ENCODE measurements at places on chromosomes 7 and 10.

- no peaks in the 10 kb centered on the region for H3K27me3 ChIP-seq
- H3K4me3 ChIP-seq, result no peak overlapping the region
- DNase-seq, result no peak
- no peak overlapping the region for H3K27ac ChIP-seq
- no peaks in the 10 kb centered on the region for H3K36me3 ChIP-seq
Measured at GRCh38 chr7:81623251-81623855, 146.5 kb downstream of the HGF start.

DNA sequence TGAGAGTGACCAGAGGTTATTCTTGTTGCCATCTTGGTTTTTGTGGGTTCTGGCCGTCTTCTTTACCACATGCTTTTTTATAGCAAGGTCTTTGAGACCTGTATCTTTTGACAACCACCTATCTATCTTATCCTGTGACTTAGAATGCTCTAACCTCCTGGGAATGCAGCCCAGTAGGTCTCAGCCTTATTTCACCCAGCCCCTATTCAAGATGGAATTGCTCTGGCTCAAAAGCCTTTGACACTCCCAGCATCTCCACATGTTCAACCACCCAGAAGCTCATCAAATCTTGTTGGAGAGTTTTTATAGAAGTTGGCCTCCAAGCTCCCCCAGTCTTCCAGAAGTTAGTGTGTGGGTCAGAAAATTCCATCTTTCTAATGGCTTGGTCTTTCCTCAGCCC lies 464.3 kb upstream of the NRP1 start:
- no peak for DNase-seq
- no peak overlapping the region for H3K4me3 ChIP-seq
- peaks cover under 1% of the 10 kb centered on the region for H3K27me3 ChIP-seq

- DNase-seq, result no peak
- H3K27ac ChIP-seq, result no peak overlapping the region
- no peaks in the 10 kb centered on the region for H3K4me1 ChIP-seq
- H3K27me3 ChIP-seq, result no peaks in the 10 kb centered on the region
Measured at GRCh38 chr10:95304976-95305375, 14.2 kb upstream of the PDLIM1 start.

DNA sequence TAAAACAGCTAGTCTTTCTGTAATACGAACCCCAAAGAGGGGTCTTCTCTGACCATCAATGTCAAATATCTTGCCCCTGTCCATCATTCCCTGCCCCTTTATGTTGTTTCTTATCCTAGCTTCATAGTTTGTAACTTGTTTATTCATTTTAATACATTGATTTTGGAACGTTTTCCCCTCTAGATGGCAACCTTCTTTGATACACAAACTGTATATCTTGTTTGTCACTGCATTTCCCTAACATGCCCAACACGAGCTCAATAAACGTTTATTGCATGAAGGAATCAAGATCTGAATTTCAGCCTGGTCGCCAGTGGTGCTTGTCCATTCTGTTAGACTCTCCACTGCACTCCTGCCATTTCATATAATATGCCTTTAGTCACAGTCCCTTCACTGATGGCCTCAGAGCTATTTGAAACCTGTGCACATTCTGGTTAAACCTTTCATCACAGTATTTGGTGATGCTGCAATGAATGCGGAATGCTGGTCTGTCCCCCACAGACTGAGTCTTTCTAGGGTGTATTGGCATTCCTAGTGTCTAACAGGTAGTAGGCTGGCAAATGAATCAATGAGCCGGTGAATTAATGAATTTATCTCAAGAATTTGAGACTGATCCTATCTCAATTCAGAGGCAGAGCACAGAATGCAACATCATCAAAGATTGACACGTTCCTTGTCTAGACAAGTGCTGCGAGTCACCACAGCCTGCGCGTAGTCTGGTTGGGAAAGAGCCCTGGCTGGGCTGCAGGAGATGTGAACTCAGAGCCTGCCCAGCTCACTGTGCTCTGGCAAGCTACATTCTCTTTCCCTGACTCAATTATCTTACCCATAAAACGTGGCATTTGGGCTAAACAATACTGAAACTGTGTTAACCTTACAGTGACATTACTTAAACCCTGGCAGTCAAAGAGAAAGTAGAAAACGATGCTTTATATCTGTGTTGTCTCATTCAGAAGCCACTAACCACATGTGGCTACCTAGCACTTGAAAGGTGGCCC lies 55.2 kb upstream of the FRMD4A start:
- peak; percentile 55 for DNase-seq
- no peak overlapping the region for H3K27ac ChIP-seq
- H3K27me3 ChIP-seq, result peaks cover 18% of the 10 kb centered on the region

DNA sequence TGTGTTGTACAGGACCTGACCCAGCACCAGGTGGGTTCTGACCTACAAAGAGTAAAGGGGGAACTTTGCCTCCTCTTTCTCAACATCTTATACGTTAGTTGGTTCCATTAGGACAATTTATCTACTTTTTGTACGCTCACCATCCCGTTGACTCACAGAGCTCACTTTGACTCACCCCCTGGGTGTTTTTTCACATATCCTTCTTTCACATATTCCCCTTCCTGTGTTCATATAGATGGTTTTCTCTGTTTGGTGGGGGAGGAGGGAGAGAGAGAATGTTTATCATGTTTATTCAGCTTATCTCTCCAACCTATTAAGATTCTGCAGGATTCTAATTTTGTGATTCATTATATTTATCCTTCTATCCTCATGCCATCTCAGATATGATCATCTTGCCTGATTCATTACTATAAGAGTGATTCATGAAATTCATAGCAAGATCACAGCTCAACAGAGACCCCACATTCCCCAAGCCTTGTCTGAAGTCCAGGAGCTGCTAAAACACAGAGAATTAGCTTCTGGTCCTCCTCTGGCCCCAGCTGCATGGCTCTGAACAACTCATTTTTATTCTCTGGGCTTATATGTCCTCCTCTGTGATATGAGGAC lies 37.2 kb downstream of the PRSS2 start:
- H3K4me1 ChIP-seq, result peaks cover 93% of the 10 kb centered on the region
- H3K4me3 ChIP-seq, result peak overlapping the region; percentile 100

DNA sequence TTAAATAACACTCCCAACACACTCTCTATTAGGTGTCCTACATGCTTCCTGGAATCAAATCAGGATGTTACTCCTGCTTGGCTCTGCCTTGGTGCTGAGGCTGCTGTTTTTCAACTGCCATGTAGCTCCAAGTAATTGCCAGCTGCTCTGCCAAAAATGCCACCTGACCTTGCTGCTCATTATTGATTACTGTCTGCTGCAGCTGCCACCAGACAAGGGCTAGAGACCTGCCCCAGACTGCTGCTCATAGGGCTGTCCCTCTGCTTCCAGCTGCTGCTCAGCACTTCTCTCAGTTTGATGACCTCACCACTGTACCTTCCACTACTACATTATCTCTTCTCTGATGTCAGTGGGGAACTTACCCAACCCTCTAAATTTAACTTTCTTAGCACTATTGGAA lies 102.5 kb downstream of the PCLO start:
- H3K27ac ChIP-seq, result no peak overlapping the region
- DNase-seq, result no peak
- H3K4me3 ChIP-seq, result no peak overlapping the region
- H3K36me3 ChIP-seq, result no peaks in the 10 kb centered on the region
- no peaks in the 10 kb centered on the region for H3K4me1 ChIP-seq
- H3K27me3 ChIP-seq, result no peaks in the 10 kb centered on the region

DNA sequence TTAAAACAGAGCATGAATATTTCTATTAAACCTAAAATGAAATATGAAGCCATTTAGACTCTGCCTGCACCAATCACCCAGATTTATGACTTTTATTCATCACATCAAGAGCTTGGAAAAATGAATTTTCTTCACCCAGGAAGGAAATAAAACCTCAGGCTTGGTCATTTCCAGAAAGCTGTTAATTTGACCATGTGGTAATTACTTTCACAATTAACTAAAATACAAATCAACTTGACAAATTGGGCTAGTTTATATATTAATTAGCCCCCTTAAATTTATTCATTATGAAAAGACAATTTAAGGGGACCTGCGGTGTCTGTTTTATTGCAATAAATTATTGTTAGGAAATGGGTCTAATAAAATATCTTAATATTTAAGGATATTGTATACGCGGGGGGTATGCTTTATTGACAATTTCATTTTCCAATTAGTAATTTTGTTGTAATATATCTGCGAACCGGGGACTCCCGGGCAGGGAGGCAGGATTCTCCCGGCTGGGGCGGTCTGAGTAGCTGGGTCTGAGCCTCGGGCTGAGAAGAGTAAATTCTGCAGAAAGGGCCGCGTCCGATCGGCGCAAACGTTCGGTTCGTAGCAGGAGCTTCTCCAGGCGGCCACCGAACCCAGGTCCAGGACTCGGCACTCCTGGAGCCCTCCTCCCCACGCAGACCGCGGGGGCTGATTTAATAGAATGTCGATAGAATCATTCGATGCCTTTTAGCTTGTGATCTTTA lies 9.4 kb upstream of the MNX1 start:
- no peak for DNase-seq
- H3K27me3 ChIP-seq, result peaks cover 73% of the 10 kb centered on the region
- H3K36me3 ChIP-seq, result no peaks in the 10 kb centered on the region
- H3K27ac ChIP-seq, result no peak overlapping the region
- H3K4me3 ChIP-seq, result no peak overlapping the region

- H3K36me3 ChIP-seq, result peaks cover 79% of the 10 kb centered on the region
- H3K27me3 ChIP-seq, result no peaks in the 10 kb centered on the region
- H3K4me1 ChIP-seq, result peaks cover 69% of the 10 kb centered on the region
Measured at GRCh38 chr10:6014241-6014761, 37.0 kb upstream of the IL15RA start.

DNA sequence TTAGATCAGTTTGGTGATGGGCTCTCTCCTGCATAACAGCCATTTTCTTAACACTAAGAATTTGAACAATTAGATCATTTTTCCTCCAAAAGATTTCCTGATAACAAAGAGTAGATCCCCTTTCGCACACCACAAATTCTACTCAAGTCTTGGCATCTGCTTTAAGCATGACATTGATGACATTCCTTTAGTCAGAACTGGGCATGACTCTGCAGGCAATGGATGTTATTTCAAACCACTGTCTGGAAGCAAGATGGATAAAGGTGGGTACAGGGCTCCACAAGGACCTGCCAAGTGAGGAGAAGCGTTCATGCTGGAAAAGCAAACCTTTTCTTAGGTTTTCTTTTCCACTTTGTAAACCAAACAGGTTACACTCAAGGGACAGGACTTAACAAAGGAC lies 123.5 kb downstream of the GLCCI1 start:
- H3K27me3 ChIP-seq, result no peaks in the 10 kb centered on the region
- no peak overlapping the region for H3K4me3 ChIP-seq
- H3K27ac ChIP-seq, result no peak overlapping the region
- no peaks in the 10 kb centered on the region for H3K4me1 ChIP-seq
- no peak for DNase-seq
- H3K36me3 ChIP-seq, result peaks cover 4% of the 10 kb centered on the region

GRCh38 chr10:71395621-71396020 lies 1.1 kb upstream of the CDH23 start:
- H3K4me1 ChIP-seq, result no peaks in the 10 kb centered on the region
- peaks cover 53% of the 10 kb centered on the region for H3K27me3 ChIP-seq
- H3K27ac ChIP-seq, result no peak overlapping the region
- DNase-seq, result no peak
- no peak overlapping the region for H3K4me3 ChIP-seq
- no peaks in the 10 kb centered on the region for H3K36me3 ChIP-seq

- no peak overlapping the region for H3K4me3 ChIP-seq
- H3K27ac ChIP-seq, result no peak overlapping the region
- H3K4me1 ChIP-seq, result peaks cover 5% of the 10 kb centered on the region
- no peaks in the 10 kb centered on the region for H3K36me3 ChIP-seq
Measured at GRCh38 chr10:84196083-84196482, 1.7 kb downstream of the CDHR1 start.

GRCh38 chr7:37208528-37208927 lies 240.1 kb downstream of the ELMO1 start:
- DNase-seq, result peak; percentile 9
- peak overlapping the region; percentile 43 for H3K27ac ChIP-seq
- no peak overlapping the region for H3K4me3 ChIP-seq
- H3K27me3 ChIP-seq, result no peaks in the 10 kb centered on the region
- H3K4me1 ChIP-seq, result peaks cover 16% of the 10 kb centered on the region

DNA sequence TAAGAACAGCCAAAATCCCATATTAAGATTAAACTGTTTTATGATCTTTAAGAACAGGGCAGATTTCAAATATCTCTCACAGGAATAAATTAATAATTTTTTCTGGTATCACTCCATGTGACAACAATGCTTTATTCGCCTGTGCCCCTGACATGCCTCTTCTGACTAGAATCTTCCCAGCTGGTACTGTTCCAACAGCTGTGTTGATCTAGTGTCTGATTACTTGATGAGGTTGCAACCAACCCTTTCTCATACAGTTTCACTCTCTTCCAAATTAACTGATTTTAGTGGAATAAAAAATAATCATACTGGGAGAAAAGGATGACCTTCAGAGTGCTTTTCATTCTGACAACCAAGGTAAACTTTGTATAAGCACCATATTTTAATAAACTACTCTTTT lies 151.9 kb downstream of the CHRM2 start:
- no peaks in the 10 kb centered on the region for H3K27me3 ChIP-seq
- H3K27ac ChIP-seq, result no peak overlapping the region
- H3K36me3 ChIP-seq, result no peaks in the 10 kb centered on the region
- no peaks in the 10 kb centered on the region for H3K4me1 ChIP-seq
- DNase-seq, result no peak
- no peak overlapping the region for H3K4me3 ChIP-seq

GRCh38 chr7:151757274-151757673 lies 119.6 kb downstream of the PRKAG2 start:
- H3K27me3 ChIP-seq, result no peaks in the 10 kb centered on the region
- H3K4me1 ChIP-seq, result peaks cover 24% of the 10 kb centered on the region
- H3K27ac ChIP-seq, result peak overlapping the region; percentile 82
- H3K36me3 ChIP-seq, result no peaks in the 10 kb centered on the region
- no peak for DNase-seq

DNA sequence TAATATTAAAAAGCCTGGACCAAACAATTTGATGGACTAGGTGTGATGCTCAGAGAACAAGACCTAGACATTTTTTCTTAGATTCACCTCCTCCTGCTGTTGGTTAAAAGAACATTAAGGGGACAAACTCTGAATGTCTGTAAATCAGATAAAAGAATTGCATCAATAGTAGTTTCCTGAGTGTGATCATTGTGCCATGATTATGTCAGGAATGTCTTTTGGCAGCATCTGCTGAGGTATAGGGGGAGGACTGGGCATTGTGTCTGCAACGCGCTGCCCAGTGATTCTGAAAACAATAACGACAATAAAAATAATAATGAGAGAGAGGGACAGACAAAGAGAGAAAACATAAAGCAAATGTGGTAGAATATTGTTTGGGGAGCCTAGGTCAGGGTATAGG lies 6.9 kb downstream of the C7orf57 start:
- peaks cover 6% of the 10 kb centered on the region for H3K27me3 ChIP-seq
- no peak overlapping the region for H3K4me3 ChIP-seq
- H3K27ac ChIP-seq, result peak overlapping the region; percentile 90
- DNase-seq, result no peak

DNA sequence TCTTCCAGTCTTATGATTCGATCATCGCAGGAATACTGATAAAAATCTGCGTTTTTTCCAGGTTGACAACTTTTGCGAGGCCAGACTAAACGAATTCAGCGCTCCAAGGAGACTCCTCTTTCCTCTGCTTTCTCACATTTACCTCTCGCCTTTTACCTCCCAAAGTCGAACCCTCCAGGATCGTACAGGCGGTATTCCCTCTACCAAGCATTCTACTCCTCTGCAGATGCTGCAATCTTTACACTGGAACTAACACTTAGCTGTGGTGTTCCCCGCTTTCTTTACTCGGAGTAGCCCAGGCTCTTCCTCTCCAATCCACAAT lies 449 bp downstream of the NUDT5 start:
- peaks cover 51% of the 10 kb centered on the region for H3K36me3 ChIP-seq
- H3K4me3 ChIP-seq, result peak overlapping the region; percentile 95
- peak overlapping the region; percentile 99 for H3K27ac ChIP-seq
- DNase-seq, result no peak
